ENCODE measurements at places on chromosomes 4 and X.

DNA sequence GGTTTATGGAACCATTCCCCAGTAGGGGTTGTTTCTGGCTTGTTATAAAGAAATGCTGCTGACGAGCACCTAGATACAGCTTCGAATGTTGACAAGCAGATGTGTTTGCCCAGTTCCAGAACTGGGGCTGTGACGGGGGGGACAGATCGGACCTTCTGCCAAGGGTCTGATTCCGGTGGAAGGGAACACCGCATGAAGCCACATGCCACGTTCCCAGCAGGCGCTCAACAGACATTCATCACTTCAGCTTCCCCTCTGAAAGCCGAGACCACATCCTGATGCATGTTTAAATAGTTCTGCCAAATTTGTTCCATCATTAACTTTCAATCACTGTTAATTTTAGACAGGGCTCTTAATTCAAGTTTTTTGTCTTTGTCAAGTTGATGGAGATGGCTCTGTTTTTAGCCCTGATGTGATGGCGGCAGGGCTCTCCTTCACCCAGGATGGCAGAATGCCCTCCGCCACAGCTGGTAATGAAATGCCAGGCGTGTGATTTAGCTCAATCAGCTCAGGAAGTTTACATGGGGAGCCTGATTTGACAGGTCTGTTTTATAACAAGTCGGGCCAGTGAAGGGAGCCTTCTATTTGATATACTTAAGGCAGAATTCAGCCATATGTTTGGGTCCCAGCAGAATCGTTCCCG is 57.4 kb downstream of the PSAPL1 start:
- DNase-seq, result no peak

GRCh38 chr4:176453658-176454057 is 133.9 kb downstream of the SPCS3 start:
- DNase-seq, result no peak

DNA sequence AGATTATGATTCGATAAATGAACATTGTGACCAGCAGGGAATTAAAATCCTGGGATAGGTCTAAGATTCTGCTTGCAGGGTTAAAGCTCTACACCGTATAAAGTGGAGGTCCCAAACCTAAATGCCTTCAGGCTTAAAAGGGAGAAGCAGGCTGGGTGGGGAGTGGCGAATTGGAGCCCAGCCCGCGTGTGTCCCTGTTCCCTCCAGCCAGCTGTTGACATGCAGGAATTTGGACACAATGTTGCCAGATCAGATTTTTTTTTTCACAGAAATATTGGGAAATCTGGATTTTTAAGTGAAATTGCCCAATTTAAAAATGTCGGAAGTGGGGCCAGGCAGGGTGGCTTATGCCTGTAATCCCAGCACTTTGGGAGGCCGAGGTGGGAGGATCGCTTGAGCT is 60.5 kb downstream of the ELF4 start:
- DNase-seq, result no peak

DNA sequence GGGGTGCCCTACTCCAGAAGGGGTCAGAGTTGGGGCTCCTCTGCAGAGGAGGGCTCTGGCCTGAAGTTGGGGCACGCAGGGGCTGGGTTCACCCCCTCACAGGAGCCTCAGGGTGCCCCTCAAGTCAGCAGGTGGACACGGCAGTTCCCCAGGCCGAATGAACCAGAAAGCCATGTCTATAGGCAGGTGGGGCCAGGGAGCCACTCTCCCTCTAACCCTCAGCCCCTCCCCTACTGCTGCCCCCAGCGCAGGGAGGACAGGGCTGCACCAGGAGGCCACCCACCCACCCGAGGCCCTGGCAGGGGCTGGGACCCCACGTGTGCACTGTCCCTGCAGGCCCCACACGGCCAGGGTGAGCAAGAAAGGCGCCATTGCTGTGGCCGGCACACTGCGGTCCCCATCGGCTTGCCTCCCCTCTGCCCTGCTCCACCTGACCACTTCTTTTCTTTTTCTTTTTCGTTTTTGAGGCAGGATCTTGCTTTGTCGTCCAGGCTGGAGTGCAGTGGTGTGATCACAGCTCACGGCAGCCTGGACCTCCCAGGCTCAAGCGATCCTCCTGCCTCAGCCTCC is 83.8 kb downstream of the FAM53A start:
- no peak for DNase-seq

- no peak for DNase-seq
These were observed 117.1 kb downstream of the FAM53A start for GRCh38 chr4:1566838-1567518.

- peak; percentile 88 for DNase-seq
These were observed 6.7 kb upstream of the SH3BP2 start for GRCh38 chr4:2786152-2786671.

- no peak for DNase-seq
These were observed 25.4 kb downstream of the FGFBP1 start for GRCh38 chr4:15912961-15913630.

DNA sequence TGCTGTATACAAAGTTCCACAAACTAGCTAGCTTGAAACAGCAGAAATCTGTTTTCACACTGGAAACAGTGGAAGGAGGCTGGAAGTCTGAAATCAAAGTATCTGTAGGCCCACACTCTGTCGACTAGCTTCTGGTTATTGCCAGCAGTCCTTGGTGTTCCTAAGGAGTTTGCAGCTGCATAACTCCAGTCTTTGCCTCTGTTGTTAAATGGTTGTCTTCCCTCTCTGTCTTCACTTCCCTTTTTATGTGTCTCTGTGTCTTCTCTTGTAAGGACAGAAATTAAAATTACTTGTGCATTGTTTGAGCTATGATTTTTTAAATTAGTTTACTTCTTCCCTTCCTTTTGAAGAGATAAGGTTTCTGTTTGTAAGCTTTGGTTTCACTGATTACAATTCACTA is 8.2 kb downstream of the MTHFD2L start:
- DNase-seq, result no peak

GRCh38 chr4:187378441-187378840 is 617.1 kb upstream of the ZFP42 start:
- DNase-seq, result no peak

DNA sequence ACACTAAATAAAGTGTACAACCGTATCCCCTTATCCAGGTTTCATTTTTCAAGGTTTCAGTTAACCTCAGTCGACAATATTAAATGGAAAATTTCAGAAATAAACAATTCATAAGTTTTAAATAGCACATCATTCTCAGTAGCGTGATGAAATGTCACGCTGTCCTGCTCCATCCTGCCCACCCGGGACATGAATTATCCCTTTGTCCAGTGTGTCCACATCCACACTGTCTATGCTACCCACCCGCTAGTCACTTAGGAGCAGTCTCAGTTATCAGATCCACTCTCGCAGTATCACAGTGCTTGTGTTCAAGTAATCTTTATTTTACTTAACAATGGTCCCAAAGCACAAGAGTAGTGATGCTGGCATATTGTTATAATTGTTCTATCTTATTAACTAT is 54.7 kb downstream of the FRYL start:
- no peak for DNase-seq

DNA sequence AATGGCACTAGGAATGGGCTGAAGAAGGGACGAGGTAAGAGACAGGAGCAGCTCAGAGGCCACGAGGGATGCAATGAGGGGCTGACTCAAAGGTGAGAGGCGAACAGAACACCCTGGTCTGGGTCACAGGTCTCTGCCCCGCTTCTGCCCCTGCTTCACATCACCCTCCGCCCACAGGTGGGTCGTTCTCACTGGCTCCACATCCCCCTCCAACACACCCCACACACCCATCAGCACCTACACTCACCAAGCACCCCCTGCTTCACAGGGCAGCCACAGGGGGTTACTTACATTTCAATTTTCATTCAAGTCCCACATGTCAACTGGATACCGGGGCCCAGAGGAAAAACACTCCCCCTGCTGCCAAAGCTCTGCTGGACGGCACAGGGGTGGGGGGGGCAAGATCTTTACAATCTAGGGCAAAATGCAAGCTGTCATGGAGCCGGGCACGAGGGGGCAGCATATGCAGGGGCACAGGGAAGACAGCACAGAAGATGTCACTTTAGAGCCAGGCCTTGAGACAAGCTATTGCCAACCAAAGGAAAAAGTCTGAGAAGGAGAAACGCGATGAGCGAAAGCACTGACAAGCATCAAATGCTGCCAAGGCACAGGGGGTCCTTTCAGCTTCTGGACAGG is 94.0 kb downstream of the AFAP1 start:
- no peak for DNase-seq

- DNase-seq, result no peak
These were observed 468.9 kb upstream of the CTSO start for GRCh38 chr4:156422576-156422975.

GRCh38 chr4:4455210-4455865 is 68.4 kb downstream of the NSG1 start:
- DNase-seq, result no peak

DNA sequence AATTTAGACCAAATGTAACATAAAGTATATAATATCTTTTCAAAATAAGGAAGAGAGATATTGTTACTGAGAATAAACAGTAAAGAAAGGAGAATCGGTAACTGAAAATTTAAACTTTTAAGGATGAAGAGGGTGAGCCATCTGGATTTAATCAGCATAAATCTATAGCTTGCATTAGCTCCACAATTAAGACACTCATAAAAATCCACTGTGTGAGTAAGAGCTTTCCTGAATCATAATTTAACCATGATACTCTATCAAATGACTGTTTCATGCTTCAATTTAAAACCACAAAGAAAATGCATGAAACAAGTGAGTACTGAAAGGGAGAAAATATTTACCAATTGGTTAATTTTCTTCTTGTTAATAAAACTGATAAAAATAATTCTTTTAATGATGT is 951.5 kb upstream of the SLIT2 start:
- no peak for DNase-seq

DNA sequence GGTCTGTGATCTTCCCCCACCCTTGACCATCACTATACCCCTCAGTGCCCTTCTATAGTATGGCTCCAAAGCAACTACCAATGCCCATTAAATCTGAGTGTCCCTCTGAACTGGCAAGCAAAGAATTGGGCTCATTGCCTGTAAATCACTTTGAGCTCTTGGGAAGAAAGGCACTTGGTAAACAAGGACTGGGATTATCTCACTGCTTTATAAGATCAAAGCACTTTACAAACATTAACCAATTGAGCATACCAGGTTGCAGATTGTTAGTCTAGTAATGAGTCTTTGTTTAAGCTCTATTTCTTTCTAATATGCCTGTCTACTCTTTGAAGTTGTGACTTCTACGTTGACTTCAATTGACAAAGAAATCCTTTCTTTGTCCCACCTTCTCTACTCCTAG is 34.1 kb downstream of the AREG start:
- no peak for DNase-seq

- no peak for DNase-seq
These were observed 1752.7 kb downstream of the PCDH7 start for GRCh38 chr4:32472918-32473317.

DNA sequence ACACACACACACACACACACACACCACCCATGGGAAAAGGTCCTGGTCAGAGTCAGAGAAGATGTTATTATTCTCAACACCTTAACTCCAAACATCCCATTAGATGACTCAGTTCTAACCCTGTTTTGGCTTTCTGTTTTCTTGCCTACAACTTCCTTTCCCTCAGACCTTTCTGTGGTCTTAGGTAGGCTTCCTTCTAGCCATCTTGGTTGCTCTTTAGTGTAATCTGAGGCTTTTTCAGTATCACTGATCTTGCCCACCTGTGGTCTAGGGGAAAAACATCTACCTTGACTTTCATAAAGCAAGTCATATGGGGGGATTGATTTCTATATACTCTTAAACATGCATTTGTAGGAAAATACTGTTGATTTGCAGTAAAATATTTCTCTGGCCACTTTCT is 56.9 kb downstream of the ATG4A start:
- DNase-seq, result no peak

- no peak for DNase-seq
These were observed 43.7 kb downstream of the UGT8 start for GRCh38 chr4:114642173-114642780.

DNA sequence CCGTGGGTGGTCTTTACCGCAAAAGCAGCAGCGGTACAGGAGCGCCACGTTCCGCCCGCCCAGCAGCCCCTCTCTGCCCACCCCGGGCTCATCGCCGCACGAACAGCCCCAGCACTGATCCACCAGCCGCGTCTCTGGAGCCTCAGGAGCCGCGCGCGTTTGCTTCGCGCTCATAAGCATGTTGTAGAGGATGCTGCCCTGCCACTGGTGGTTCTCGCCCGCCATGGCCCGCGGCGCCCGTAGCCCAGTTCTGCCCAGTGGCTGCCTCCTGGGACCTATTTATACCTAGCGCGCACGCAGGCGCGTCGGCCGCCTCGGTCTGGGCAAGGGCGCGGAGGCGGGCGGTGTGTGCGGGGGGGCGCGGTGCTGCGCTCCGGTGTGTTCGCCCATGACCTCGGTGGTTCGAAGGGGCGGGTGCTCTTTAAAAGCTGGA is at the start of gene NR0B1:
NR0B1 (minus strand) TSS at position 252 of the 433 bp plus-strand sequence; CDS start at position 225, 27 bp downstream.
- no peak for DNase-seq
